ENCODE measurements at places on chromosomes 2 and 18.

DNA sequence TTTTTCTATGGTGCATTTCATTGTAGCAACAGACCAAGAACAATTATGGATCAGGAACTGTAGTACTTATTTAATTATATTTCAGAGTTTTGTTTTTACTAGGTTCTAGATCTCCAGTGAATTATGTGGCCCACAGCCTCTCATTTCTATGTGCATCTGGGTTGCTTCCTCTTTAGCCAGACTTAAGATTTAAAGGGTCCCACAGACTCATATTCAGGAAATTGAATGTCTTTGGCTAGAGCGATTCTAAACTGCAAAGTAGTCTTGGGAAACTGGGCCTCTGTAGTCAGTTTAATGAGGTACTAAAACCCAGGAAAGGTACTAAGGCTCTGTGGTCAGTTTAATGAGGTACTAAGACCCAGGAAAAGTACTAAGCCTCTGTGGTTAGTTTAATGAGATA lies 94.4 kb downstream of the LYPD6B start:
- no peak for DNase-seq

DNA sequence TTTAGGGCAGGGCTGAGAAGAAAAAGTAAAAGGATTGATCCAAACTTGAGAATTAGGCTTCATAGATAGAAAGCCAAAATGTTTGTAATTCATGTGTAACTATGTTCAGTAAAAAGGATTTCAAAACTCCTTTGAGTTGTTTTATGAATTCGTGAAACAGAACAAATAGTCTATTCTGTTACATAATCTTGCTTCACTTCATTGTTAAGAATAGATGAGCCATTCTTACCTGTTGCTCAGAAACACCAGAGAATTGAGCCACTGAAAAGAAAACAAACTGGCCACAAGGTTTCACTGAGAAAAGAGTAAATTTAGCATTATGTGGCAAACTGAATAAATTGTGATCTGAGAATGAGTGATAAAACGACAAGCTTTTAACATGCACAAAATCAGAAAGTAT lies 4.5 kb upstream of the ITPRID2 start:
- no peak for DNase-seq

DNA sequence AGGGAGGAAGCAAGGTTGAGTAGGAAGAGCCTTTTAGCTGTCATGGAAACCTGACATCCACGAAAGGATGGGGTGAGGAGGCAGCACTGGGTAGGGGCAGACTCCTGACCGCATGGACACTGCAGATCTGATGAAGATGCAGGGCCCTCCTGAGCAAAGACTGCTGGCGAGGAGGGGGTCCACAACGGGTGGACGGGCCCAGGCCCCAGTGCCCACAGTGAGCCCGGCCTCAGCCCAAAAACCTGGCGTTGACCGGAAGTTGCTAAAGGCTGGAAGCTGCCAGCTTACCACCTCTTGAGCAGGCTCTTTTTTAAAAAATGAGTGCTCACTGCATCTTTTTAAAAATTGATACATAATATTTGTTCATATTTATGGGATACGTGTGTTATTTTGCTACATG lies 247.3 kb downstream of the SH3BP4 start:
- no peak for DNase-seq

GRCh38 chr2:131590896-131591295 lies 63.2 kb downstream of the CCDC74A start:
- no peak for DNase-seq

- DNase-seq, result no peak
Observed at GRCh38 chr2:11157296-11157695, 2.0 kb downstream of the SLC66A3 start.

- DNase-seq, result no peak
Observed at GRCh38 chr2:220166616-220167015, 539.2 kb downstream of the SLC4A3 start.

DNA sequence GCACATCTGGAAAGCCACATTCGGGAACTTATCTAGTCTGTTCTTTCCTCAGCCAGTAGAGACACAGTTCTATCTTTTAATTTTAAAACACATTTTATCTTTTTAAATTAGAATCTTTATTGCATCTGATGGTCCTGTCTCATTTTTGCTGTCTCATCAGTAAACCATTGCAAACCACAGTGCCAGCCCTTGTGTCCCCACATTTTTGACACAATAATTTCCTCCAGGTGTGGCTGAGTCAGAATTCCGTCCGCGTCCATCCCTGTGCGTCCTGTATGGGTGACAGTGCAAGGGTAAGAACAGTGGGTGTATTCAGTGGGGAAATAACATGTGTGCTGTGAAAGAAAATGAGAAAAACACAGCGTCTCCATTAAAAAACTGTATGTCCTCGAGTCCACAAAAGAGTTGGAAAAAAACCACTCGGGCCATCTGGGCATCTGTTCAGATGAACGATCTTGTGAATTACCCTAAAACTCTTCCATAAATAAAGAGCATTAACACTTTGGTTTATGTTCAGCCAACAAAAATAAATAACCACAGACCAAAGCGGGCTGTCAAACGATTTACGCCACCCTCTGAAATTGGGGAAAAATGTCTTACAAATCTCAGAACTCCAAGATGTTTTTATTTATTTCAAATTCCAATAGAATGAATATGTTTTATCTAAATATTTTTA lies 137.3 kb downstream of the ZNF516 start:
- DNase-seq, result no peak

DNA sequence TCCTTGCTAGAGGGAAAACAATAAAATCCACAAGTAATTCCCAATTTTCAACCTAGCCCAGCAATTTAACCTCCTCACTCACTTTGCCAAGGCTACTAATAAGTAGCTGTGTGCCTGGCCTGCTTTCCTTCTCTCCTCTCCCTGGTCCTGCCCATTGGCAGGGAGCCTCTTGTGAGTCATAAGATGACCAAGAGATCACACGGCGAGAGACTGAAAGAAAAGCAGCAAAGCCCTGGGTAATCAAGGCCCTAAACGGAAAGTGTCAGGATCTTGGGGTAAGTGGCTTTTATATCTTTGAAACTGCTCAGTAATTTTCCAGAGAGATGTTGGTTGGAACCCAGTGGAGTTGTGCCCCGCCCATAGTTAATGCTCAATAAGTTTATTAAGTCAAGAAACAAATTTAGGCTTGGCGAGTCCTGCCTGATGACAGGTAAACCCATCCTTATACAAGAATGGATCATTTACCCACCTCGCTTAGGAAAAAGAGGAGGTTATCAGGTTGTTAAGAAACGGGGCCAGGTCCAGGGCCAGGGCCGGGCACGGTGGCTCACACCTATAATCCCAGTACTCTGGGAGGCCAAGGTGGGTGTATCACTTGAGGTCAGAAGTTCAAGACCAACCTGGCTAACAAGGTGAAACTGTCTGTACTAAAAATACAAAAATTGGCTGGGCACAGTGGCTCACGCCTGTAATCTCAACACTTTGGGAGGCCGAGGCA lies 10.0 kb upstream of the ADAM17 start:
- DNase-seq, result no peak

DNA sequence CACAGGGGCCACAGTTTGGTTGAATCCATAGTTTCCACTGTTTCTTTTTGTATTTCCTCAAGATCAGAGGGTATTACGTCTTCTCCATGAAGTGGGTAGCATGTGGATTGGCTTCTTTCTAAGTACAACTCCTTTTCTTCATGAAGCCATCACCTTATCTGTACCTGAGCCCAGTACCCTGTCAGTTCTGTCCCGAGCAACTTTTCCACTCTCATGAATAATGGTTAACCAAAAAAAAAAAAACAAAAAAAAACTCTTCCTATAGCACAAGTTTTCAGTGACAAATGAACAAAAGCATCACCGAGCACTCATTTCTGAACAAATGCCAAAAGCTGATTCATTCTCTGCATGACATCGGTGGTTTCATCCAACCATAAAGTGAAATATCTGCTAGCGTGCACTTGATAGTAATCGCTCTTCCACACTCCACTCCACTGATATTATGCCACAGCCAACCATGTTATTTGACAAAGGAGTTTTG lies 53.0 kb upstream of the CCDC150 start:
- peak; percentile 45 for DNase-seq

DNA sequence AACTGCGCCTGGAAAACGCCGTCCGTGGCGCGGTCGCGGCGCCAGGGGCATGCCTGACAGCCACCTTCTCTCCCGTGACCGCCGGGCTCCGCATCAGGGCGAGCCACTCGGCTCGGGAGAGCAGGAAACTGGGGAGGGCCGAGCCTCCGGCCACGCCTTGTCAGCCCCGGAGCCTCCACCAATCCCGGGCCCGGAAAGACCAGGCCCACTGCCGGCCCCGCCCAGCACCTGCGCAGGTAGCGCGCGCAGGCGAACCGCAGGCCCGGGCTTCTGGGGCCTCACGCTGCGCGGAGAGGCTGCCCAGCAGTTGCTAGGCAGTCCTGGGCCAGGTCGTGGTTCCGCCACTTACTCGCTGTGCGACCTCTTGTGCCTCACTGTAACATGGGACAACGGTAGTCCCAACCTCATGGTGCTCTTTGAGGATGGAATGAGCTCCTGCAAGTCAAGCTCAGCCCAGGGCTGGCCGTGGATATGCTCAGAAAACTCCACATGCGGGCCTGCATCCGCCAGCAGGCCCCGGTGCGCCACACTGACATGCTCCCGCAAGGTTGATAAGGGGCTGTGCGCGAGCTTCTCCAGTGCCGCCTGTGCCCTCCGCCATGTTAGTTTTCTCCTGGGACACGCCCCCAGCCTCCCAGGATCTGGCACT lies 97.1 kb downstream of the INHBB start:
- peak; percentile 64 for DNase-seq

- peak; percentile 70 for DNase-seq
Observed at GRCh38 chr2:112481050-112481527, 867 bp upstream of the TTL start.

DNA sequence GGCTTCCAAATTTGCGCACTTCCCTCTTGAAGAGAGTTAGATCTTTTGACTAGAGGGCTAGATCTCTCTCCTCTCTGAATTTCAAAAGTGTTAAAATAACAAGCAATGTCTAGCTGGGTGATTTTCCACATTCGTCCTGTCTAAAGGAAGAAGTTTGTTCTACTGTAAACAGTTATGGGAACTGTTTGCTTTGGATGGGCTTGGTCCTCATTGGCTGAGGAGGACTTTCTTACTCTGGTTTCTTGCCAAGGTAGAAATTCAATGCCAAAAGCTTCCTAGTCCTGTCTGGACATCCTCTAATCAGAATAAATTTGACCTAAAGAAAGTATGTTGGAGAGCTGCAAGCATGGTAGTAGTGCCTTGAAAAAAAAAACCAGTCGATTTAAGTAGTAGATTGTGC lies 47.4 kb upstream of the RAPH1 start:
- no peak for DNase-seq

- no peak for DNase-seq
Observed at GRCh38 chr2:152359573-152360363, 24.8 kb downstream of the FMNL2 start.

DNA sequence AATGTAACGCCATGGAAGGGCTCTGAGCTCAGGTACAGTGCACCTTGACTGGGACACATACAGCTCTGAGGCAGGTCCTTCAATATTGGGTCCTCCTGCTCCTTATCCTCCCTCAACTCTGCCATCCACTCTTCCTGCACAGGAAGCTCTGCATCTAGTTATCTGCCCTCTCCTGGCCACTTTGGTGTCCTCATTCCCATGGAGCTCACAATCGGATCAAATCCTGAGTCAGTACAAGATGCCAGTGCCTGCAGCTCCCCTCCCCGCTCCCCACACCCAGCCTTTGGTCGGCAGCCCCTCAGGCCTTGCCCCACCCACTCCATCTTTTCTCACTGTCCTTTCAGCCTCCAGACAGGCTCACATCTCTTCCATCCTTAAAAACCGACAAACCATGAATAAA lies 58.0 kb downstream of the LRRFIP1 start:
- DNase-seq, result no peak

GRCh38 chr2:159290289-159290907 lies 3.9 kb upstream of the WDSUB1 start:
- peak; percentile 51 for DNase-seq

- no peak for DNase-seq
Observed at GRCh38 chr2:172639256-172639655, 83.4 kb downstream of the PDK1 start.

DNA sequence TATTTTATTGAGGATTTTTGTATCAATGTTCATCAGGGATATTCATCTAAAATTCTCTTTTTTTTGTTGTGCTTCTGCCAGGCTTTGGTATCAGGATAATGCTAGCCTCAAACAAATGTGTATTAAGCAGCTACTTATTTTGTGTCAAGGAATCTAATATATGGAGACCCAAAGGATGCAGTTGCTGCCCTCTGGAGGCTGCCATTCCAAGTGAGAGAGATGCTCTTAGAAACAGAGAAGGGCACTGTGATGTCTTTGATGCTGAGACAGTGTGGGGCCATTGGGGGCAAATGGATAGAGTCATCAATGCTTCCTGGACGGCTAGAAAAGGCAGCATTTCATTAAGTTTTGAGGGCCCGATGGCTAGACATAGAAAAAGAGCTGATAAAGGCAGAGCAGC lies 292.6 kb downstream of the SETBP1 start:
- no peak for DNase-seq

DNA sequence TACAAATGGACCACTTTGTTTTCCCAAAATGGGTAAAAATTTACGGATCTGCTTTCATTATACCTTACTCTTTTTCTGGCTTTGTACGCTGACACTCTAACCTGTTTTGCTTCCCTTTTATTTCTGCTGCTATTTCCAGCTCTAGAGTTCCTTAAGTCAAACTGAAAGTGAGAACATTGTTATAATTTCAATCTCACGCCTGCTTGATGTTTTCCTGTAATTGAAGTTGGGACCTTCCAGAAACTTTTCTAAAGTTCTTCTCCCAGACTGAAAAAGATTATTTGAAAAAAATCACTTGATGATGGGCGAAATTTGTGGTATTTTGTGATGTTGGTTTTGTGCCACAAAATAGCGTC lies 1.8 kb downstream of the GLS start:
- DNase-seq, result no peak

GRCh38 chr2:166671801-166672200 lies 177.8 kb upstream of the SCN7A start:
- DNase-seq, result no peak

- no peak for DNase-seq
Observed at GRCh38 chr2:172555272-172555521, 693 bp upstream of the PDK1 start.

GRCh38 chr2:197500503-197501131 lies 438 bp downstream of the HSPE1 start:
- no peak for DNase-seq

DNA sequence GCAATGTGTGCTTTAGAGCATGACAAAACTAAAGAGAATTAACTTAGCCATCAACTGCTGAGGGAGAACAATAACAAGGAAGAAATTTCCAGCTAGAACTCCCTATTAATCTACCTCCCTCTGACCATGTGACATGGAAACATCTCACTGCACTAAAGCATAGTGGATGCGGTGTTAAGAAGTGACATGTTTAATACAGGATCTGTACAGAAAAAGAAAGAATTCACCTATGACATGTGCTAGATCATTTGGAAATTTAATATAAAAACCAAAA lies 202.3 kb upstream of the KLHL14 start:
- DNase-seq, result no peak

- DNase-seq, result no peak
Observed at GRCh38 chr2:214127571-214127970, 283.3 kb upstream of the VWC2L start.

GRCh38 chr2:215797676-215798075 lies 215.7 kb downstream of the MREG start:
- no peak for DNase-seq

- no peak for DNase-seq
Observed at GRCh38 chr2:23601301-23601965, 216.5 kb downstream of the KLHL29 start.

- DNase-seq, result no peak
Observed at GRCh38 chr18:68387246-68387645, 327.7 kb downstream of the TMX3 start.
